ENCODE measurements at places on chromosomes 5 and 9.

GRCh38 chr9:95839012-95839411 is 36.5 kb upstream of the ERCC6L2 start:
- no peak for DNase-seq

DNA sequence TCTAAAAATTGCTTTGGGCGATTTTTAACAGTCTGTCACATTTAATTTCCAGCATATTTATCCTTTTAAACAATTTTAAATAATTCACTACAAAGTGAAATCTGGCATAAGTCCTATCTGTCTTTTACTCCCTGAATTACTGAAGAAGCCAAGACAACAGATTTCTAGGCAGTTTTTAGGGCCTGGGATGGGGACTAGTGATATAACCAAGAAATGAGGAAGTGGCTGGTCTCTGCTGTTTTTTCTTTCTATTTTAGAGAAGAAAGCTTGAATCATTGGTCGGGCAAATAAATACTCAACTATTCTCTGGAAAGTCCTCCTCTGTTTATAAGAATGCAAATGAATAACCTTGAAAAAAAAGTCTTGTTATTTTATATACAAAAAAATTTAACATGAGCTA is 79.7 kb upstream of the SSBP2 start:
- no peak for DNase-seq

- no peak for DNase-seq
Observed at GRCh38 chr5:4857761-4858160, 282.4 kb upstream of the ADAMTS16 start.

- DNase-seq = no peak
Observed at GRCh38 chr5:172707285-172708182, 63.5 kb downstream of the DUSP1 start.

GRCh38 chr9:126490871-126491567 is 122.7 kb upstream of the LMX1B start:
- DNase-seq = peak; percentile 53

GRCh38 chr5:52822437-52822836 is 34.7 kb downstream of the ITGA1 start:
- DNase-seq = no peak

GRCh38 chr9:28883234-28883633 is 1310.0 kb upstream of the C9orf72 start:
- DNase-seq = no peak

- no peak for DNase-seq
Observed at GRCh38 chr9:32698706-32699277, 63.3 kb upstream of the TAF1L start.

DNA sequence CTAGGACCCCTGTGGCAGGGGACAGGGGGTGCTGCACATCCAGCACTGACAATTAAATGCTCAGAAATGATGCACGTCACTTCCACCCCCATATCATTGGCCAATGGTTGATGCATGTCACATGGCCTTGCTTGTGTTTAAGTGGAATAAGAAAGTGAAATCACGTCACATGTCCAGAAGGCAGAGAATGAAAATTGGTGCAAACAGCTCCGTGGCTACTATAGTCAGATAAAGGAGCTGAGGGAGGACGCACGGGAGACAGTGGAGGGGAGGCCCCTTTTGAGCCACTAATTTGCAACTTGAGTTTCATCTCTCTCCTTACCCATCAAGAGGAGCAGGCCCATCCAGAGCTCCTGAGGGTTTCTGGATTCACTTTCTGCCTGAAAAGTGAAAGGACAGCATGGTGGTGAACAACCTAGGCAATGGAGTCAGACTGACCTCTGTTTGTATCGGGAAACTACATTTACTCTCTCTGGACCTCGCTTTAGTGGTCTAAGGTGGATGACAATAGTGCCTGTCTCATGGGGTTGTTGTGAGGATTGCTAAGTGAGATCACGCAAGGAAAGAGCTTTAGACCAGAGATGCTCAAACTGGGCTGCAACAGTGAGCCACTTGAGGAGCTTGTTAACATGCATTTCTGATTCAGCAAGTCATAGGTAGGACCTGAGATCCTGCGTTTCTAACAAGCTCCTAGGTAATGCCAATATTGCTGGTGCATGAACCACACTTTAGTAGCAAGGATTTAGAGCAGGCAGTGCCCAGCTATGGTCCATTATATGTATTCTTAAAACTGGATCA is 133.9 kb upstream of the ADRA1B start:
- DNase-seq = no peak

DNA sequence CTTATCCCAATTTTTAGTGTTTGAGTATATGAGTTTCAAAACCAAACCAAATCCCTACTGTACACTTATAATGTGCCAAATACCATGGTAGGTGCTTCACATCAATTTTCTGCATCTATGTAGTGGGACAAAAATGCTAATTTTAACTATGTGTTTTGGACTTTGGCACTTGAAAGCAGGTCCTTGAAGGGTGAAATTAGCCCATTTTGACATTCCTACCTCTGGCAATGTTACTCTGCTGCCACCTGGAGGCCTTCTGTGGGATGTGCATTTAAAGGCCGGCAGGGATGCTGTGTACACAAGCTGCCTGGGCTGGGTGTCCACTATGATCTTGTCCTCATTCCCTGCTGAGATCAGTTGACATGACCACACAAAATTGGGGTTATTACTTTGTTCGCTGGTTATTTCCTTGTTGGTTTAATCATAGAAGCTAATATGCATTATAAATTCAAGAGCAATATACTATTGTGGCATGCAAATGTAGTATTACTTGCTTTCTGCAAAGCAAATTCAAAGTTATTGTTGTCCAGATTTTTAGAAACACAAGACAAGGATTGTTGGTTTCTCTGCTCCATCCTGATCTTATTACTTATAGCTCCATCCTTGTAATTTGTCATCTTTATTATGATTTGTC is 166.8 kb downstream of the ARHGEF28 start:
- DNase-seq = peak; percentile 74

GRCh38 chr5:173659423-173659822 is 43.0 kb upstream of the BOD1 start:
- DNase-seq = no peak

- DNase-seq = no peak
Observed at GRCh38 chr9:96158909-96159575, 142.9 kb downstream of the HSD17B3 start.

DNA sequence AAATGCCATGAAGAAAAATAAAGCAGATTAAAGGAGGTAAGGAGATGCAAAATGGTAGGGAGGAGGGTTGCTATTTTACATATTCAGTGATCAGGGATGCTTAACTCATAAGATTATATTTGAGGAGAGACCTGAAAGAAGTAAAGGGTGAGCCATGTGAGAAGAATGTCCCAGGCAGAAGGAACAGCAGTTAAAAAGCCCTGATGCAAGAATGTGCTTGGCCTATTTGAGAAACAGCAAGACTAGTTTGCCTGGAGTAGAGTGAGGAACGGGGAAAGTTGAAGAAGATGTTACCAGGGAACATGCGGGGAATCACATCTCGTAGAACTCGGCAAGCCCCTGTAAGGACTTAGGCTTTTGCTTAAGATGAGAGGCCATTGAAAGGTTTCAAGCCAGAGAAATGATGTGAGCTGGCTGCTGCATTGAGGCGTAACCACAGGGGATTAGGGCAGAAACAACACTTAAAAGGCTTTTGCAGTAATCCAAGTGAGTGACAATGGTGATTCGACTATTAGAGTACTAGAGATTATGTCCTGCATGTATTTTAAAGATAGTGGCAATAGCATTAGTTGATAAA is 198.7 kb downstream of the VPS13A start:
- no peak for DNase-seq

GRCh38 chr5:109719978-109720377 is 30.3 kb downstream of the MAN2A1 start:
- no peak for DNase-seq

DNA sequence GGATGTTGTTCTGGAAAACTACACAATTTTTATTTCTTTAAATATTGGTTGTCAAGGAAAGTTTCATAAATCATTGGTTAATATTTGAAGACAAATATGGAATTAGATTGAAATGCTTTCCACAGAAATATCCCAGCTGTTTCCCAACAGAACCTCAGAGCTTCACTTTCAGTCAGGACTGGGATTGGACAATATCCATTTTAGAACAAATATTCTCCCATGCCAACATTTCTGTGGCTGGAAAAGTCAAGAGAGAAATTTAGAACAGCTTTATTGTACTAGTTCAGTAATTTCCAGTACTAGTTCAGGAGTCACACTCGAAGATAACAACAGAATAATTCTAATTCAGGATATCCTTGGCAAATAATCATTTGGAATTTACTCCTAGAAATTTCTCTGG is 116.1 kb upstream of the TUT7 start:
- no peak for DNase-seq

DNA sequence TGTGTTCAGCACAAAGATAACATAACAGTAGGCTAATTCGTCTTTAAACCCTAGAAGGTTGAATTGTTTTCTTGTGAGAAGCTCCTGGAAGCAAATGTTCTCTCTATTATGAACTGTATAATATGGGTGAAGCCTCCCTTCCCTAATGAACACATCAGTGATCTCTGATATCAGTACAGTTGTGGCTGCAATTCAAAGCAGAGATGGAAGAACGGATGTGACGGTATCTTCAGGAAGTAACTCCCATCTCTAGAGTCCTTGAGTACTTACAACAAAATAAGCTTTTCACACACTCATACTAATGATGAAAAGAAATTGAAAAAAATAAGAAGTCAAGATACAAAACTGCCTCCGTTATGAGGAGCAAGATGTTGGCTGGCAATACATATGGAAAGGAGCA is 4.5 kb downstream of the HCN1 start:
- no peak for DNase-seq

DNA sequence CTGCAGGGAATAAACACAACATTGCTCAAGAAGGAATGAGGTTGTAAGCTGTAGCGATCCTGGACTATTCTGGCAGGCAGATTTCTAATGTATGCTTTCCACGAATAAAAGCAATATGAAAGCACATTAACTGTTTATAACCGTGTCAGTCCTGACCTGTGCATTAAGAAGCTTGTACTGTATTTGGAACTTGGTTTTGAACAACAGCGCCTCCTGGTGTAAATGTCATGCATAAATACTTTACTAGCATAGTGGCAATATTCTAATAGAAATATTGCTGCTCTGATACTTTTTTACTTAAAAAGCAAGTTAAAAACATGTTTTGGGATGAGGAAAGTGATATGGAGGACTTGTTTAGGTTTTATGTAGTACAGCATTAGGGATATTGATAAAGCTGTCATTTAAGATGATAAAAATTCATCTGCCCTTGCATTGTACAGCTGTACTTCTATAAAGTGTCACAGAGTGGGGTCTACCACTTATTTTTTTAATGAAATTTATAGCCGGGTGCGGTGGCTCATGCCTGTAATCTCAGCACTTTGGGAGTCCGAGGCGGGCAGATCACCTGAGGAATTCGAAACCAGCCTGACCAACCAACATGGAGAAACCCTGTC is 70.7 kb upstream of the GNE start:
- peak; percentile 43 for DNase-seq

GRCh38 chr9:104313396-104314110 is 190.5 kb upstream of the OR13F1 start:
- DNase-seq = no peak

DNA sequence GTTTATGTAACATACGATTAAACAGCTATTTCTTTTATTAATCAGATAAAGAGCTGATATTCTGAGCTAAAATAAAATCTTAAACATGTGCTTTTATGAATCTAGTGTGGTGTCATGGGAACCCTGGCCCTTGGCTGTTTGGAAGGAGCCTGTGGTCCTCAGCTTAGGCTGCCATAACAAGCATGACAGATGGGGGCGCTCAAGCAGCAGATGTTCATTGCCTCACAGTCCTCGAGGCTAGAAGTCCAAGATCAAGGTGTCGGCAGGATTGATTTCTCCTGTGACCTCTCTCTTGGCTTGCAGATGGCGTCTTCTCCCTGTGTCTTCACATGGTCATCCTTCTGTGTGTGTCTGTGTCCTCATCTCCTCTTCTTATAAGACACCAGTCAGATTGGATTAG is 448.2 kb downstream of the GADD45G start:
- no peak for DNase-seq

DNA sequence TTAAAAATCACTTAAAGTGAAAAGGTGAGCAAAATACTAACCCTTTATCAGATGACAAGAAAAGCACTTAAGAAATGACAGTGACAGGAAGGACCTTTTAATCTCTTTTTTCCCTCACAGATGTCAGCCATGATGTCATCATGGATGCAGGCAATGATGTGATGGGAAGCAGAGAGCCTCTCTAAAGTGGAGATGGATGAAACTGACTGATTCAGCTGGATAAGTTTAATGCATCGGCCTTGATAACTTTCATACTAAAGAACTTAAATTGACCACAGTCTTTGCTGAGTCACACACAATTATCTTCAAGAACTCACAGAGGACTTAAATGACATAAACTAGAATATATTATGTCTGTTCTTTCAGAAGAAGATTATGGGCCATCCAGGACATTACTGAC is 153.2 kb upstream of the FGF10 start:
- no peak for DNase-seq

DNA sequence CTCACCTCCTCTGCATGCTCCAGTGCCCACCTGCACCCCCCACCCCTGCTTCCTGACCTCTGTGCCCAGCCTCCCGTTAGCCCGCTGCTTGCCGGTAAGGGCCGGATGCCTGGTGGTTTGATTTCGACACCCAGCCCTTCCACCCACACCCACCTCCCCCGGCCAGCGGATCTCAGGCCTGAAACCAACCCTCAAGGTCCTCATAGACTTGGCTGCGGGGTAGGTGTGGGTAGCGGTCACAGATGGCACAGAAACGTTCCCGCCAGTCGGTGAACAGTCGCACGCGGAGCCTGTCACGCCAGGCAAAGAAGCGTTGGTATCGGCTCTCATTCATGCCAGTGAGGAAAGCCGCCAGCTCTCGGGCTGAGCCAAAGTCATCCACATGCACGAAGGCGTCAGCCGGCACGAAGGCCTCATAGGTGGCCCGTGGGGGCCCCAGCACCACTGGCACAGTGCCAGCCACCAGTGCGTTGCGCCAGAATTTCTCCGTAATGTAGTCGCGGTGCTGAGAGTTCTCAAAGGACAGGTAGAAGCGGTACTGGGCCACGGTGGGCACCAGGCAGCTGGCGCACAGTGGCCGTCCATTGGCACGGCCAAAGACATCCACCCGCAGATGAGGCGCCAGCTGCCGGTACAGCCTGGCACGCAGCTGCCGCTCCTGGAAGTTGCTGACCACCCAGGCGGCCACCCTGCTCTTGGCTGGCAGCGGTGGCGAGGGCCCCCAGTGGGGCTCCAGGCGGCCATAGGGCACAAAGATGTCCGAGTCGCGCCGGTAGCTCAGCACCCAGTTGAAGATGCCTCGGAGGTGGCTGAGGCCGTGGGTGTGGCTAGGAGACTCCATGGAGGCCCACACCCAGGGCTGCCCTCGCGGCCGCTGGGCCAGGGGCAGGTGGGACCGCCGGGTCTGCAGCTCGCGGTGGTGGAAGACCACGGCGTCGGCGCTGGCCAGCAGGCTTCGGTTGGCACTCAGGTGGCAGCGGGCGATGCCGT is 1.1 kb downstream of the FUT7 start:
- no peak for DNase-seq

GRCh38 chr9:124179196-124180071 is 78.3 kb upstream of the NEK6 start:
- no peak for DNase-seq

- no peak for DNase-seq
Observed at GRCh38 chr5:60505373-60506171, 194.4 kb downstream of the DEPDC1B start.

GRCh38 chr5:154165886-154166285 is 24.6 kb upstream of the GALNT10 start:
- DNase-seq = no peak

Measured in lower leg skin (tissue), 4 donors.